Stimulated activated CD8-positive, alpha-beta memory T cell treated with anti-CD3 and anti-CD28 coated beads, Interleukin-4, amount 100 ng/mL, for 4 hours (primary cell): ENCODE measurements at places on chromosomes 2 and 18.

- no peak for DNase-seq
Observed at GRCh38 chr2:11346023-11346482, 1.6 kb upstream of the ROCK2 start.

- DNase-seq = peak; percentile 40
Observed at GRCh38 chr18:62524440-62525200, 1.8 kb downstream of the ZCCHC2 start.

DNA sequence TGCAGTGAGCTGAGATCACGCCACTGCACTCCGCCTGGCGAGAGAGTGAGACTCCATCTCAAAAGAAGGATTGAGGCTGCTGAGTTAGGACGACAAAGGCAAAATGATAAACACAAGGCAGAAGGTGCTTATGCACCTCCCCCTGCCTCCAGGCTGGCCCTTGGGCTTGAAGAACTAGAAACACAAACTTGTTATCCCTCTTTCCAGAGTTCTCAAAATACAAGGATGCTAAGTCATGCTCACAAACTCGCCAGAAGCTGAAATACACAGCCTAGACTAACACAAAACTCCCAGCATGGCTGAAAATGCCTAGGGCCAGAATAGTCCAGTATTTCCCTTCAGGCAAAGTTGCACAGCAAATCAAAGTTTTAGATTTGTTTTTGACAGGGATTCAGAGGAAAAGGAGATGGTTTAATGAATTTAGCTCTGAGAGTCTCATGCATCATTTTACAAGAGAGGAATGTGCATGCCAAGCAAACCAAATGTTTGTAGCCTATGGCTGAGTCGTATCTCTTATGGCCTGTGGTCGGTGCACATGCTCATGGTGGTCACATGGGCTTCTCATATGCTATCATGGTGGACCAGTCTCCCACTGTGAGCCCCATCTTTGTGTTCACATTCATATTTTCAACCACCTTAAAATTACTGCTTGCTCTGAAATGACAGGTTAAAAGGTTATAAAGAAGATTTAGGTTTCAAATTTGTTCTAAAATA, 16.2 kb upstream of the MREG start:
- no peak for DNase-seq

GRCh38 chr2:70552501-70553333, 909 bp downstream of the TGFA start:
- DNase-seq = no peak

- DNase-seq = no peak
Observed at GRCh38 chr2:135186054-135186453, 134.0 kb downstream of the RAB3GAP1 start.

DNA sequence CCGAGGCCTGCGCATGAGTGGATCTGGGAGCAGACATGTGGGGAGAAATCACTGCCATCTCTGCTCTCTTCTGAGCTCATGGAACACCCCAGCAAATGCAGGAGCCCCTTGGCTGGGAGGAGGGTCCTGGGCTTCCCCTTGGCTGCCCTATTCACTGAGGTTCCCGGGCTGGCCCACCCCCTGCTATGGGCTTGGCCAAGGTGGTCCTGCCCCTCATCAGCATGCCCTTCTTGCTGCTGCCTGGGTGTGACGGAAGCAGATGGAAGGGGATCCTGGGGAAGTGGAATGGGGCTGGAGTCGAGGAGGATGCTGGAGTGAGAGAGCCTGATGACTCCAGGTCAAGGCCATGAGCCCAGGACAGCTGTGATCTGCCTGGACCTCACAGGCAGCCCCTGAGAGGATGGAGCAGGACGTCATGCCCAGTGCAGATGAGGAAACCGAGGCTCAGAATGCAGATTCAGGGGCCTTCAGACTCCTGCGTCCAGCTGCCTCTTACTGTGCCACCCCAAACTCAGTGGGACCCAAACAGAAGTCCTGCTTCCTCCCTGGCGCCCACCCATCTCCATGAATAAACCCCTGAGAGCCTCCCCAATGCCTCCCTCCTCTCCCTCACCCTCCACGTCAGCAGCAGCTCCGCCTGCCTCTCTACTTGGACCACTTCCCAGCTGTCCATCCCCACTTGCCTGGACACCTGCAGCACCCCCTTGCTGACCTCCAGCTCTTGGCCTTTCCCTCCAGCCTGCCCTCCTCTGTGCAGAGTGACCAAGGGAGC, 4.0 kb downstream of the SNED1 start:
- no peak for DNase-seq

DNA sequence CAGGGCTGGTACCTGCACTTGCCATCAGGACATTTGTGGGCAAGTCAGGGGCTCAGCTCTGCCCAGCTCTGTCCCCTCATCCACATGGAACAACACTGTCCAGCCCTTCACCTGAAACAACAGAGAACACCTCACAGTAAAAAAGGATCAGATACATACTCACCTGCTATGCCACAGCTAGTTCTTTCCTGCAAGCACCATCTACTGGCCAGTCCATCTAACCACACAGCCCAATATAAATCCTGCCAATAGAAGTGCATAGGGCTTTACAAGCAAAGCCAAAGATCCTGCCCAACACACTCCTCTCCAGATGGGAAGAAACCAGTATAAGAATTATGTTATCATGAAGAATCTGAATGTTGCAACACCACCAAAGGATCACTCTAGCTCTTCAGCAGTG, 52.2 kb upstream of the GALNT13 start:
- no peak for DNase-seq

DNA sequence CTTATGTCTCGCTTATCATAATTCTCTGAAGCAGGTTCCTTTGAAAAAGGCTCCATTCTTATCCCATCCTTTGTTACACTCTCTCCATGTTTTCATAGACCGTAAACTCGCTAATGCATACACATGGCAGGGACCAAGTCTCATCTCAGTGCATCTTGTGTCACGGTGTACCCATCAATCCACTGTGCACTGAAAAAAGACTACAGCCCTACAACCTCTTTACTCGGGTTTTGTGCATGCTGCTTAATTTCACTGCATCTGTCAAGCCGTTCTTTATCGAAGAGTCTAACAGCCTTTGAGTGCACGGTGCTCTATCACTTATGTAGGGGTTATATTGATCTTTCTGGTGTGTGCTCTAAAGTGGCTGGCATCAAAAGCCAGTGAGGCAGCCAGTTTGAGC, 302.9 kb upstream of the ERBB4 start:
- no peak for DNase-seq
